ENCODE measurements at places on chromosomes 7 and 10.

DNA sequence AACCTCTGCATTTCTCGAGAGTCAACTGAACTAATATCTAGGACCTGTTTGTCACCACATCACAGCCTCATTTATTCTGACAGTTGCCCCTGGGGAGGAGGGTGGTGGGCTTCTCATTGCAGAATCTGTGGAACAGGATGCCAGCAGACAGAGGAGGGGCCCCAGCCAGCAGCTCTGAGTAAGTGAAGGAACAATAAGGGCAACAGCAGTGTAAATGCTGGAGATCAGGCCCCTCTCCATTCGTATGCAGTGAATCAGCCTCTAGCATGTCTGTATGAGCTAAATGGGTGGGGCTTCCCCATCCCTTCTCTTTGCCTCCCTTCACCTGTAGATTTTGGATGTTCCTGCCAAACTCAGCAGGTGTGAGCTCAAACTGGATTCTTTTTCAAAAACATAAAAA, 7.7 kb upstream of the CPVL start:
- no peak for DNase-seq

DNA sequence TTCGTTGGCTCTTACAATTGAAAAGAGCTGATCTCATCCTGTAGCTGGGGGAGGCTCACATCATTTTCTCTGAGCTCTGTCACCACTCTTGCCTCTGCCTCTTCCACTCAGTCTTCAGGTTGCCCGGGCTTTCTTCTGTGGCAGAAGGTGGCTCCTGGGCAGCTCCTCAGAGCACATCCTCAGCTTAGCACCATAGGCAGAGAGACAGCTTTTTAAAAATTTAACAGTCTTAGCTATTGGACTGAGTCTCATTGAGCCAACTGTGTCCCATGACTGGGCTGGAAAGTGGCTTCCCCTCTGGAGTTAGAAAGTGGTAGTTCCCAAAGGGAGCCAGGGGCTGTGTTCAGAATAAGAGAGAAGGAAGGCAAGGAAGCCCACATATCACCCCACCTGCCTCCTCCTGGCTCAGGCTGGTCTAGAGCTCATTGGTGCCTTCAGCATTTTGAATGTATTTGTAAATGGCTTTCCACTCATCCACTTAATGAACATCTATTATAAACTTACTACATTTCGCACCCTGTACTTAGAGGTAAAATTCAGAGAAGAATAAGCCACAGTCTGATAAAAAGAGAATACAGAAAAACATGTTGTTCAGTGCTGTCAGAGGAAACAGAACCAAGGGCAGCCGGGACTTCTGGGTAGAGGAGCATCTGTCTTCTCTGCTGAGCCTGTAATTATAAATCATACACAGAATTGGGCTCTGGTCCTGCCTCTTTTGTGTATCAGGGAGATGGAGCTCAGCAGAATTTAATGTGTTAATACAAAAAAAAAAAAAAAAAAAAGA, 119.3 kb downstream of the WDFY4 start:
- DNase-seq, result no peak

GRCh38 chr10:100996678-100997359, 2.8 kb upstream of the LZTS2 start:
- peak; percentile 27 for DNase-seq

DNA sequence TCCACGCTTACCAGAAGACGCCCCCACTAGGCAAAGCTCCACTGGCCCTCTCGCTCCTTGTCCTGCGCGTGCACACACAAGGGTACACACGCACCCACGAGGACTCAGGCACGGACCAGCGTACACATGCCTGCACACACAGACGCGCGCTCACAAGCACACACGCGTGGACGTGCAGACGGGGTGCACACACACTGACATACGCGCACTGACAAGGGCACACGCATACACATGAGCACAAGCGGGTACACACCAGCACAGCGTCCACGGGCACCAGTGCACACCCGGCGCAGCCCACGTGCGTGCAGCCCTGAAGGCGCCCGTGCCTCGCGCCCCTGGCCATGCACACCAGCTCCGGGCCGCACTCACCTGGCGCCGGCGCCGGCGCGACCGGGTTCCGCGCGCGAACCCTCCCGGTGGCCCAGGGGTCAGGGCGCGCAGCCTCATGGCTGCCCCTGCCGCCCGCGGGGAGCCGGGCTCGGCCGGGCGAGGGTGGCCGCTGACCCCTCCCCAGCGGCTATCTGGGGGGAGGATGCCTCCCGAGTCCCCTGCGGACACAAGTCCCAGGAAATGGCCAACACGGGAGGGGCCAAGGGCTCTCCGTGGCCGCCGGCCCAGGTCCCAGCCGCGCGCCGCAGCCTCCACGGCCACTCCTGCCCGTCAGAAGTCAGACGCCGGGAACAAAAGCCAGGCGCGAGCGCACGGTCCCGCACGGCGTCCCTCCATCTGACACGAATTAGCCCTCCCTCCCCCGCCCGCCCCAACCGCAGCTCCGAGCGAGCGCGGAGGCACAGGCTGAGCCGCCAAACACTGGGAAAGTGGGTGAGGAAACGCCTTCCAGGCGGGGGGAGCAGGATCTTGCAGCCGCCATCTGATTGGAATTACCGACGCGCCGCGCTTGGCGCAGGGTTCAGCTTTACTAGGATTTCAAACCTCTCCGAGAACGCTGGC, 45.0 kb downstream of the TNS3 start:
- DNase-seq, result no peak

GRCh38 chr10:104209575-104210198, 22.5 kb downstream of the CFAP43 start:
- DNase-seq, result peak; percentile 4
